ENCODE measurements at places on chromosomes 2 and 18.

DNA sequence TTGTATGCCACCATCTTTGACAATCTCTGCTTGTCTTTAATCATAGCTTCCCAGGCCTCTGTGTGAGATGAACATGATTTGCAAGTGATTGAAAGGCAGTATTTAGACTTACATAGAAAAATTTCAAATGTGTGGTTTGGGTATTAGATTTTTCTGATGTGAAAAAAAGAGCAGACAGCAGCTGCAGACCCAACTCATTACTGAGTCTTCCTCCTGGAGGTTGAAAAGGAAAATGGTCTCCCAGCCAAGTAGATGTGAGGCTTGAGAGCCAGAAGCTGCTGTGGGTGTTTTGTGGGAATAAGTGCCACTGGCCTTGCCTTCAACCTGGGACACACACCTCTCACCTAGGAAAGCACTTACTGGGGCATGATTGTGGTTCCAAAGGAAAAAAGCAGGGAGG is 92.5 kb downstream of the KCTD18 start:
- DNase-seq, result no peak

DNA sequence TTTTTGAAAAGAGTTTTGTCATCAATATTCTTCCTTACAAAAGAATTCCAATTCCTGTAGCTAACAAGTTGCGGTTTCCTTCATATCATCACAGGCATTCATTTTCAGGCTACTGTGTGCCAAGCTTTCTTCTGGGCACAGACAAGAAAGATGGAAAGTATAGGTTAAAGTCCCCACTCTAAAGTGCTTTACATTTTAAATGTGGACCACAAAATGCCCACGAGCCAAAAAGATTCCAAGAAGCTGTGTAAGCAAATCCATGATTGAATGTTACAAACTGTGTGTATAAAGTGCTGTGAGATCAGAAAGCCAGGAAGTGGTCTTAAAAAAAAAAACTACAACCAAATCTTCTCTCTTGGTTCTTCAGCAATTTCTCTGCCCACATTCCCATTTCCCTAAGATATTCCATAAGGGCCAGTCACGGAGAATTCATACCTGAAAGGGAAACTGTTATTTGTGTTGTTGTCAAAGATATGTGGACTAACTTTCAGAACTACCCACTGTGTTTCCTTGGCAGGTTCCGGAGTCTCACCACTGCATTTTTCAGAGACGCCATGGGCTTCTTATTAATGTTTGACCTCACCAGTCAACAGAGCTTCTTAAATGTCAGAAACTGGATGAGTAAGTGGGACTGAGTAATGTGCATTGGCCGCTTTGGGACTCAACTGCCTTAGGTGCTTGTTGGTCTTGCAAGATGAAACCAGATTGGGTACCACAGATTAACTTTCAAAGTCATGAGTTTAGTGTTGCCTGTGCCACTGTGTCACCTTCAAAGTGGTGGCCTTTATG is 55.7 kb downstream of the RAB27B start:
- no peak for DNase-seq

GRCh38 chr18:13800505-13801259 is 23.3 kb upstream of the MC5R start:
- DNase-seq, result no peak

DNA sequence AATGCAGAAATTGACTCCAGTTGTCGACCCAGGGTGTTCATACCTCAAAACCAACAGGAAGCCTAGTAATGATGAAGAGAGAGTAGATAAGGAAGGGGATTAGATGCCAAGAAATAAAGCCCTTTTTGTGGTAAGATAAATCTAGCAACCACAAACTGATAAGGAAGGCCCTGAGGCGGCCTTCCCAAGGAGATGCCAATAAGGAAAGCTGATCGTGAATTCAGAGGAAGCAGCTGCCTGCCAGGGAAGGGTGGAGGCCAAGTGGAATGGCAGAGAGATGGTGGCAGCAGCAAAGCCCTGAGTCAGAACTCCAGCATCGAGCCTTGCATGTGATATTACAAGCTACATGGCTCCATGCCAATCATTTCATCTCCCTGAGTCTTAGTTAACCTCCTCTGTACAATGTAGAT is 126.3 kb downstream of the IRS1 start:
- DNase-seq, result no peak

DNA sequence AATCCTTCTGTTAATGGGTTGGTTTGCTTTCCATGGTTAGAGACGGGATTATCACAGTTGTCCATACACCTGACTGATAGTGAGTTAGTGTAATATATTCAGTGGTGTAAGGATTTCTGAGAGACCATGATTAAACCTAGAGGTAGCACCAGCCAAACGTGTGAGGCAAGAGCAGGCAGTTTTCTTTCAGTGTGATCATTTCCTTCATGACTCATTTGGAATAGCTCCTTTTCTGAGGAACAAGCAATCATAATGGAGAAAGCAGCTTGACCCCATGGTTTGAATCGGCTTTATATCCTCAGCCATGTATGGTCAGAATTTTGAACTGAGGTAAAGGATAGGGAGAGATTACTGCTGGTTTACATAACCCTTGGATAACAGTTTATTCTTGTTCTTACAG is 2.9 kb downstream of the MXD1 start:
- DNase-seq, result no peak

- DNase-seq, result no peak
Observed at GRCh38 chr2:223822818-223823217, 14.6 kb downstream of the AP1S3 start.

- DNase-seq, result no peak
Observed at GRCh38 chr18:49548229-49548636, 13.6 kb upstream of the LIPG start.

DNA sequence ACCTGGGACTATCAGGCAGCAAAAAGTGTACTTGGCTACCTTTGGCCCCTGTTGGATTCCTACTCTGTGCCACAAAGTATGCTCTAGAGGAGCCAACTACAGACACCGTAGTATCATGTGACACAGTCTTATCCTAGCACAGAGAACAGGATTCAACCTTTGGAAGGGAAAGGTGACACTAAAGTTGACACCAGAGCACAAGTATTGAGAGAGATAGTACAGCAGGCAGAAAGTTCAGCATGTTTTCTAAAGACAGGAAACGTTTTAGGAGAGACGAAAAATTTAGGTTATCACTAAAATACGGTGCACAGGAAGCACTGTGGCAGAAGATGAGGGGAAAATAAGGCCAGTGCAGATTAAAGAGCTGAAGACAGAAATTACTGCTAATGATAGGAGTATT is 18.6 kb downstream of the SMAD2 start:
- DNase-seq, result no peak

DNA sequence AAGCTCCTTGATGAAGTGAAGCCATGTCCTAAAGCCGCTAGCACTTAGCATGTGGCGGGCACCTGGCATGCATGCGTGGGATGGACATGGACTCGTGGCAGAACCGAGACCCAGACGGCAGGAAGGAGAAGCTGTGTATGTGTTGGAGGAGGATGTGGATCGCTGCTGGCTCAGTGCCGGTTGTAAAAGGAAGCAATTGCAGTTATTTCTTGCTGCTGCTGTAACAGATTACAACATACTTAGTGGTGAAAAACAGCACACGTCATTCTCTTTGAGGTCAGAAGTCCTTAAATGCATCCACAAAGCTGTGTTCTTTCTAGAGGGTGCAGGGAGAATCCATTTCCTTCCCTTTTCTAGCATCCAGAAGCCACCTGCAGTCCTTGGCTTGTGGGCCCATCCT is 74.6 kb downstream of the AGAP1 start:
- DNase-seq, result no peak

GRCh38 chr2:158760887-158761286 is 34.2 kb upstream of the DAPL1 start:
- DNase-seq, result no peak

- DNase-seq, result no peak
Observed at GRCh38 chr18:60831971-60832370, 459.4 kb upstream of the MC4R start.

All from stimulated activated CD8-positive, alpha-beta memory T cell treated with anti-CD3 and anti-CD28 coated beads, Interleukin-4, amount 100 ng/mL, for 4 hours (primary cell).